ENCODE measurements at places on chromosomes 1 and 21.

GRCh38 chr1:219639876-219640577 lies 27.1 kb upstream of the ZC3H11B start:
- no peaks in the 10 kb centered on the region for H3K27me3 ChIP-seq
- H3K27ac ChIP-seq: no peak overlapping the region
- no peak for DNase-seq
- no peaks in the 10 kb centered on the region for H3K36me3 ChIP-seq
- H3K4me1 ChIP-seq: no peaks in the 10 kb centered on the region

DNA sequence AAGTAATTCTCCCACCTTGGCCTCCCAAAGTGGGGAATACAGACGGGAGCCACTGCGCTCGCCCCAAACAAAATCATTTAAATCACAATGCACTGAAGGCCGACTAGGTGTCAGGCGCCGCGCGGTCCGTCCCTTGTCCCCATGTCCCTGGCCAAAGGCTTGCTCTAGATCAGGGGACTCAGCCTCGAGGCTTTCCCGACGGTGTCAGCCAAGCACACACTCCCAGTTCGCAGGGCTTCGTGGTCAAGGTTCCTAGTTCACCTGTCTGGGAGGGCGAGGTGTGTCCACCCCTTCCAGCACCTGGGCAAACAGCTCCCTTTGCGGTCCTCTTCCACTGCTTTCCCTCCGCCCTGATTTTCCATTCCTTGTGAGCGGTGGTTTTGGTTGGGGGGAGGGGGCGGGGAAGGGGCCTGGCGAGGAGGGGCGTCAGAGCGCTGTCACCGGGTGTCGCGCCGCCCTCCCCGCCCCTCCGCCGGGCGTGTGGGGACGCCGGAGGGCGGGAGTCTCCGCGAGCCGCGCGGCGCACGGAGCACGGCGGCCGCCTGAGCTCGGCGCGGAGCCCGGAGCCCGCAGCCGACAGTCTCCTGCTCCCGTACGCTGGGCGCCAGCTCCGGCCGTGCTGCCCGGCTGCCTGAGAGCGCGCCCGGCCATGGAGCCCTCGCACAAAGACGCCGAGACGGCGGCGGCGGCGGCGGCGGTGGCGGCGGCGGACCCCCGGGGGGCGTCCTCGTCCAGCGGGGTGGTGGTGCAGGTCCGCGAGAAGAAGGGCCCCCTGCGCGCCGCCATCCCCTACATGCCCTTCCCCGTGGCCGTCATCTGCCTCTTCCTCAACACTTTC lies at the start of gene STUM:
TSS of gene STUM (plus strand) at position 509 of the 838 bp plus-strand sequence. CDS start at position 650, 141 bp downstream.
- H3K27me3 ChIP-seq: peaks cover 79% of the 10 kb centered on the region
- no peaks in the 10 kb centered on the region for H3K36me3 ChIP-seq
- no peak within 1 kb of the TSS for H3K27ac ChIP-seq

GRCh38 chr1:154546264-154547063 lies 12.0 kb downstream of the UBE2Q1 start:
- no peak overlapping the region for H3K4me3 ChIP-seq
- peaks cover 21% of the 10 kb centered on the region for H3K36me3 ChIP-seq
- H3K27me3 ChIP-seq: peaks cover 19% of the 10 kb centered on the region
- peaks cover 15% of the 10 kb centered on the region for H3K4me1 ChIP-seq
- no peak overlapping the region for H3K27ac ChIP-seq
- peak; percentile 73 for DNase-seq

DNA sequence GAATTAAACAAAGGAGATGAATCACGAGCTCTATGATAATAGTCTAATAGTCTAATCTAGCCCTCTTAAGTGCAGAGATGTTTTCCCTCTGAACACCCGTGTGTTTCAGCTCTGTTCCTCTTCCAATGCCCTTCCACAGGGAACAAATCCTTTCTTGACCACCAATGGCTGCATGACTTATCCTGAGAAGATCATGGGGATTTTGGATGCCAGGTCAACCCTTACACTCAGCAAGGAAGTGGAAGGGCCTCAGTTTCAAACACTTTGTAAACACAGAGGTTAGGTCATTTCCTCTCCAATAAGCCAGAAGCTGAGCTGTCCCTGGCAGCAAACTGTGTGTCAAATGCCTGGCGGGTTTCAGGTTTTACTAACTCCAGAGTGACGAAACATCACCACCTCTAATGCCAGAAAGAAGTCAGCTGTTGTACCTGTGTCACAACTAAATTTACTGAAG lies 200.0 kb downstream of the GABPA start:
- peak; percentile 25 for DNase-seq
- peaks cover 9% of the 10 kb centered on the region for H3K4me1 ChIP-seq
- no peaks in the 10 kb centered on the region for H3K36me3 ChIP-seq
- peak overlapping the region; percentile 75 for H3K27ac ChIP-seq
- no peak overlapping the region for H3K4me3 ChIP-seq
- no peaks in the 10 kb centered on the region for H3K27me3 ChIP-seq

DNA sequence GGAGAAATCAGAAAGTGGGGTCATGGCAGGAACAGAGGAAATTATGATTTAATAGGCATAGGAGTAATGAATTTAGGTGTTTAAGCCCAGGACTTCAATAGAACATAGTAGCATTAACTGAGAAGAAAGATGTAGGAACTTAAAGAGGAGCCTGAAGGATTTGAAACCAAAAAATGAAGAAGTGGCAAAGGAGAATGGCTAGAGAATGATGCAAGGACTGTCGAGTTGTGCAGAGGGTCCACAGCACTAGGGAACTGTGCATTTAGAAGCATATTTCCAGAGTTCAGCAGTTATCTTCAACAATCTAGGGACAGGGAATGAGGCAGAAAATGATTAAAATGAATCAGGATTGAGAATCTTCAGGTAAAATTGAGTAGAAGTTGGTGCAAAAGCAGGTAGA lies 328.1 kb upstream of the LYPLAL1 start:
- no peak overlapping the region for H3K4me3 ChIP-seq
- DNase-seq: no peak
- no peak overlapping the region for H3K27ac ChIP-seq
- H3K36me3 ChIP-seq: no peaks in the 10 kb centered on the region
- H3K4me1 ChIP-seq: no peaks in the 10 kb centered on the region
- no peaks in the 10 kb centered on the region for H3K27me3 ChIP-seq

DNA sequence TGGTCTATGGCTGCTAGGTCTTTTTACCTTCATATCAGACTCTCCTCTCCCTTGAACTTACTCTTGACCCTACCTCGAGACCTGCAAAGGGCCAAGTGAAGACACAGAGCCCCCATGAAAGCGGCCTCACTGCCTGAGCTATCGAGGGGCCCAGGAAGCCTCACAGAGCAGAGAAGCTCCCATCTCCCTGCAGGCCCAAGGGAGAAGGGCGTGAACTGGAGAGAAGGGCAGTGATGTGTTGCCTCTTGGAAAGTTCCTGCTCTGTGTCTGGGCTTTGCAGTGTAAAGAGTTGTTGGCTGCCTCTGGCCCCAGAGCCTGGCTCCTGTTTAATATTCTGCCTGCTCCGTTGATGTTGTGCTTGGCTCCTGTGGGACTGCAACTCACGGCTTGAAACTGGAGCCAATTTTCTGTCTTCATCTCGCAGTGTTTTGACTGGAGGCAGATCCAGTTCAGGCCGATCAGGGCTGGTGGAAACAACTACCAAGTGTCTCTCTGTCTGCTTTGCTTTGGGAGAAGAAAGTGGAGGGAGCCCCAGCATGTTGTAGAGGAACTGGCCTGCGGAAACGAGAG lies 4.3 kb downstream of the SERTAD4 start:
- no peak overlapping the region for H3K27ac ChIP-seq
- peaks cover 78% of the 10 kb centered on the region for H3K27me3 ChIP-seq
- peaks cover 12% of the 10 kb centered on the region for H3K4me1 ChIP-seq
- H3K4me3 ChIP-seq: no peak overlapping the region
- DNase-seq: no peak
- no peaks in the 10 kb centered on the region for H3K36me3 ChIP-seq

DNA sequence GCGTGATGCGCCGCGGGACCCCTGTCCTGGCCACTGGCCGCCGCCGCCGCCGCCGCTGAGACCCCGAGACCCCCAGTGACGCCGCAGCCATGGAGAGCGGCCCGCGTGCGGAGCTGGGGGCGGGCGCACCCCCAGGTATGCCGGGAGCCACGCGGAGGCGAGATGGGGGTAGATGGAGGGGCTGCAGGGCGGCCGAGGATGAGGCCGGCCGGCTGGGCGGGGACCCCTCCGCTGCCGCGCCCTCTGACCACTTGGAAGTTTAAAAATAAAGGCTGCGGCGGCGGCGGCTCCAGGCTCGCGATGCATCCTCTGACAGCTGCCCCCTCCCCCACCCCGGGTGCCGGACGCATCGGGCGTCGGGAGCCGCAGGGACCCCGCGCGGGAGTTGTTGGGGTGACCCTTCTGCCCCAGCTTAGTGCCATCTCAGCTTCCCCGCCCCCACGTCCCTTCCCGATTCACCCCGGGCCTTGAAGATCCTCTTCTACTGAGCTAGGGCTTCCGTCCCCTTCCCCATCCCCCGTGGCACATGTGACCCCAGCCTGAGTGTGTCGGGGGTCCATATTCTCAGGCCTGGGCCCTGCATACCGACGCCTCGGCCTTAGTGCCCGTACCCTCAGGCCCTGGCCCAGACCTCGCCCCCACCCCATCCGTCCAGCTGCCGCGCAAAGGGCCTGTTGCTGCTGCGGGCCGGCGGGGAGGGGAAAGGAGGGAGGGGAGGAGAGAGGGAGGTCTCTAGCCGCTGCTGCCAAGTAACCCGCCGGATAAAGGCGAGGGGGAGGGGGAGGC lies 562 bp downstream of the MAP7D1 start:
- peak overlapping the region; percentile 87 for H3K27ac ChIP-seq
- DNase-seq: peak; percentile 84
- H3K27me3 ChIP-seq: no peaks in the 10 kb centered on the region
- peaks cover 36% of the 10 kb centered on the region for H3K36me3 ChIP-seq
- peak overlapping the region; percentile 94 for H3K4me3 ChIP-seq

DNA sequence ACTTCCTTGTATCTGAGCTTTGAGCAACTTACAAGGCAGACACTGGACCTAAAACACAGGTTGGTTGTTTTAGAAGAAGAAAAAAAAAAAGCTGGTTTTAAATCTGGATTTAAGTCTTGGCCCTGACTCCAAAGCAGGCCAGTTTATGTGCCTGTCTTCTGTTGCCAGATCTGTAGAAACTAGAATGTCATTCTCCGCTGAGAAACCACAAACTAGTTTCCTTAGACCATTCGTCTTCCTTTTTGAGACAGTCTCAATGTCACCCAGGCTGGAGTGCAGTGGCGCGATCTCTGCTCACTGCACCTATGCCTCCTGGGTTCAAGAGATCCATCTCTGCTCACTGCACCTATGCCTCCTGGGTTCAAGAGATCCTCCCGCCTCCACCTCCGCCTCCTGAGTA lies 33.9 kb downstream of the APP start:
- peak overlapping the region; percentile 28 for H3K27ac ChIP-seq
- no peaks in the 10 kb centered on the region for H3K27me3 ChIP-seq
- H3K36me3 ChIP-seq: no peaks in the 10 kb centered on the region
- H3K4me3 ChIP-seq: no peak overlapping the region
- DNase-seq: peak; percentile 22

Data from activated naive CD4-positive, alpha-beta T cell treated with anti-CD3 and anti-CD28 coated beads, Interleukin-2, amount 10 ng/mL, durations not matched to agents 7 days and 5 days (primary cell).